ENCODE measurements at places on chromosomes 1 and 21.
A peak's percentile ranks its signal among the peaks of the same experiment; 100 is the strongest.

DNA sequence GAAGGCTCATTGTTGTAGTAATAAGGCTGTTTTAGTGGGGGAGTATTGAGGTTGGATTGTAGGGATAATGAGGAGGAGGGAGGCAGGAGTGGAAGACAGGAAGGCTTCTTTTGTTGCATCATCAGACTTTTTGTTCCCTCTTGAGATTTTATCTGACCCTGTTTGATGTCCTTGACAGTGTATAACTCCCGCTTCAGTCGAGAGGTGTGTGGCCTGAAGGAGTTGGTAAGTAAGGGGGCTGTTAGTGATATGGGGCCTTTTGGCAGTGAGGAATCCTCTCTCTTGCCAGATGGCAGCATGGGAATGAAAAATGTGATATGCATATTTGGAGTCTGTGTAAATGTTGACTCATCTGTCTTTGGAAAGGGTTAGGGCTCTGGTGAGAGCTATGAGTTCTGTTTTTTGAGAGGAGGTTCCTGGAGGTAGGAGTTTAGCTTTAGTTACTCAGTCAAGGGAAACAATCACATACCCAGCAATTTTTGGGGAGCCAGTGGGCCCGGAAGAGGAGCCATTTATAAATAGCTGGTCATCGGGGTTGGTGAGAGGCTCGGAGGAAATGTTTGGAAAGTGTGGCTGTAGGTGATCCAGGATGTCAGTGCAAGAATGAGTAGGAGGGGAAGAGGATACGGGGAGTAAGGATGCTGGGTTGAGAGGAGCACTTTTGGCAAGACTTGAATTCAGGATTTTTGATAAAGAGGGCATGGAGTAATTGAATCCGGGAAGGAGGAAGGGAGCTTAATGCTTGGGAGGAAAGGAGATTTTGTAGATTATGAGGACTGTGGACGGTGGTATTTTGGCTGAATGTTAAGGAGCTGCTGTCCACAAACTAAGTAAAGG lies 136.7 kb upstream of the ETV3 start:
- no peak for DNase-seq

GRCh38 chr1:91545506-91546300 lies 45.1 kb downstream of the CDC7 start:
- no peak for DNase-seq

GRCh38 chr1:55286856-55287602 lies 71.9 kb upstream of the USP24 start:
- no peak for DNase-seq

- no peak for DNase-seq
Observed at GRCh38 chr21:26833460-26833939, 11.7 kb downstream of the ADAMTS1 start.

DNA sequence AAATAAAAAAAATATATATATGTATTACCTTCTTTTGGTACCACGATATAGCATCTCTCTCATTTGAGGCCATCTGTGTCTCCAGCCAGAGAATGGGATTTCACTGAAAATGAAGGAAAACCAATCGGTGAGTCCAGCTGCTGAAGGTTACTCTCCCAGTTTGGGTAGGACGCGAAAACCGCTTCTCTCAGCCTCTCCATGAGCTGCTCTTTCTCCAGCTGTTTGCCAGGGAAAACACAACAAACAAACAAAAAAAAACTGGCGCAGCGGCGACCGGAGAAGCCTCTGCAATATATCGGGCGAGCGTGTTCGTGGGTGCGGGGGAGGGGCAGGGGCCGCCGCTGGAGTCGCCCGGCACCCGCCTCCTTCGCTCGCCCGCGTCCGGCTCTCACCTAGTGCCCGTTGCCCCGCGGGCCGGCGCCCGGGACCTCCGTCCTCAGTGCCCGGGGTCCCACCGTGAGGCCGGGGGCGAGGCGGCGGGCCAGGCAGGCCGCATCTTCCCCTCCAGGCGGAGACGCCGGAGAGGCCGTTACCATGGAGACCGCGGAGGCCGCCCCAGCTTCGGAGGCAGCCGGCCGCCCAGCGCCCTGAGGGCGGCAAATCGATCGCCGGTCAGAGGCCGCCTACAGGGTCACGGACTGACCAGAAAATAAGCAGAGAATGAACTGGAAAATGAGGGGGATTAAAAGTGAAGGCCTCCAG lies 504 bp downstream of the PHTF1 start:
- DNase-seq = peak; percentile 41

- no peak for DNase-seq
Observed at GRCh38 chr1:58331156-58331555, 215.4 kb downstream of the OMA1 start.

DNA sequence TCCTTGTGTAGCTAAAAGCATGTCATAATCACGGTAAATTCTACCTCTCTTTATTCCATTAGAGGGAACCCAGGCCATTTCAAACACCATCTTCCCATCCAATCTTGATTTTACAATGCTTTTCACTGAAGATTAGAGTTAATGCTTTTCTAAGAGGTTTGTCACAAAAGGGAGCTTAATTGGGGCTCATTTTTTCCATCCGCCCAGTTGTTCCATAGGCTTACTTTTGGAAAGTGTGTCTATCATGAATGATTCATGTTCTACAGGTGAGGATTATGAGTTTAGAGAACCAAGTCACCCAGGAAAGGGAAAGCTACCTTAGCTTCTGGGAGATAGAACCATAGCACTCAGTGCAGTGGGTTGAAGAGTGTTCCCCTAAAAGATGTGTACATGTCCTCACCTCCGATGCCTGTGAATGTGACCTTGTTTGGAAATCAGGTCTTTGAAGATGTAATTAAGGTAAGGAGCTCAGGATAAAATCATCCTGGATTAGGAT lies 286.9 kb upstream of the RUNX1 start:
- no peak for DNase-seq

DNA sequence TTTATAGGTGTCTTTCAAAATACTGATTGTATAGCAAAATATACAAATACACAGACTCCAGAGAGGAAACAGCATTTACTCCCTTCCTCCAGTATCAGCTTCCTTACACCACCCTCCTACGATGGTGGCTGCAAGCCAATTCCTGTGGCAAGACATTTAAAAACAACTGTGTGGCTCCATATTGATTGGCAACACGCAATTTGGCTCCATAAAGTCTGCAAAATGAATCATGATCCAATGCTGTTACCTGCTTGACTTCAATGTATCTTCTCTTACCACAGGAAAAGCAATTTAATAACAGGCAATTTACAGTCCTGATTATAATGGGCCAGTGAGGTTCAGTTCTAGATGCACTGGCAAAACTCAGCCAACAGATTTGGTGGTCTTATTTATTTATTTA lies 19.7 kb upstream of the ATP6V1G3 start:
- no peak for DNase-seq

DNA sequence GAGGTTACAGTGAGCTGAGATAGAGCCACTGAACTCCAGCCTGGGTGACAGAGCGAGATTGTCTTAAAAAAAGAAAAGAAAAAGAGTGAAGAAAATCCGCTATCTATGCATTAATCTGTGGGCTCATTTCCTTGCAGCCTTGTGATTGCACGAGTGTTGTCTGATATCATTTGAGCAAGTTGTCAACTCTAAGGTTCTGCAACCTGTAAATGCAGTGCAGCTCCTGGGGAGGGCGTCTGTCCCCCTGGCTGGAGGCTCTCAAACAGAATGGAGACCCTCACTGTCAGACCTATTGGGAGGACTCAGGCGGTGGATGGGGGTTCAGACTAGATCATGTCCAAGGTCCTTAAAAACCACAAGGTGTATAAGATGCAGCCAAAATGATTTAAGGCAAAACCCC lies 6.2 kb downstream of the CORT start:
- no peak for DNase-seq

- no peak for DNase-seq
Observed at GRCh38 chr1:16195518-16195905, 16.9 kb downstream of the ARHGEF19 start.

DNA sequence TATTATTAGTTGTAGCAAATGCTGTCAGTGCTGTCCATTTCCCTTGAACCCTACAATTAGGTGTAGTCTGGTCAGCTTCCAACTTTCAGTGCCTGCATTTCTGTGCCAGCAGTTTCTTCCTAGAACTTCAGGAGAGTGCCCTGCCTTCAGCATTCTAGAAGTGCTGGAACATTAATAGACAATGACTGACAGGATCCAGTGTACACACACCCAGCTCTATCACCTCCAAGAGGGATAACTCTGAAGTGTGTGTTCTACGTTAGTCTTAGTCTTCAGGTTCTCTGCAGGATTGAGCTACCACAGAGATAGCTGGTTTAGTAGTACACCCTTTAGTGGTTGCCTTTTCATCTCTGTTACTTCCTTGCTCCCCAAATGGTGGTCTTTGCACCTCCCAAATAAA lies 61.4 kb downstream of the PRRX1 start:
- DNase-seq = no peak

GRCh38 chr1:47491341-47491753 lies 53.5 kb downstream of the FOXD2 start:
- no peak for DNase-seq

DNA sequence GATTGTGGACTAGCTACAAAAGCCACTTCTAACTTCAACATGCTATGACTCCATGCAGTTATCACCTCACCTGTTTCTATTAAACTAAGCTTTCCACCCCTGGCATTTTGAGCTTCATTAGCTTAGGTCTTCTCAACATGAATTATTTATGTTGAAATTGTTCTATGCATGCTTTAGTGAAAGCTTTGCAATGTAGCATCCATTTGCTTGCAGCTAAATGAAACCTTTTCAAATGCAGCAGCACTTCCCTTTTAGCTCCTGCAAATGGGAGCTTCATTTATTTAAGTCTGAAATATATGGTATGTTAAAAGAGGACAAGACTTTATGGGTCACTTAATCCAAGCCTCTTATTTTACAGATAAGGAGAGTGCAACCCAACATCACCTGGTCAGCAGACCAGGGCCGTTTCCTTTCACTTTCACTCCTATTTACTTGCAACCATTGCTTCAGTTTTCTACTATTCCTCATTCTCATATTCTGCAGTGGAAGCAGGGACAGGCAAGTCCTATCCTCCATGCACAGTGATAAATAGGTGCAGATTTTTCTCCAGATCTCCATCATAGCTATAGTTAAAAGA lies 56.4 kb upstream of the SAMSN1 start:
- DNase-seq = no peak

- no peak for DNase-seq
Observed at GRCh38 chr1:37148663-37149062, 114.3 kb upstream of the GRIK3 start.

DNA sequence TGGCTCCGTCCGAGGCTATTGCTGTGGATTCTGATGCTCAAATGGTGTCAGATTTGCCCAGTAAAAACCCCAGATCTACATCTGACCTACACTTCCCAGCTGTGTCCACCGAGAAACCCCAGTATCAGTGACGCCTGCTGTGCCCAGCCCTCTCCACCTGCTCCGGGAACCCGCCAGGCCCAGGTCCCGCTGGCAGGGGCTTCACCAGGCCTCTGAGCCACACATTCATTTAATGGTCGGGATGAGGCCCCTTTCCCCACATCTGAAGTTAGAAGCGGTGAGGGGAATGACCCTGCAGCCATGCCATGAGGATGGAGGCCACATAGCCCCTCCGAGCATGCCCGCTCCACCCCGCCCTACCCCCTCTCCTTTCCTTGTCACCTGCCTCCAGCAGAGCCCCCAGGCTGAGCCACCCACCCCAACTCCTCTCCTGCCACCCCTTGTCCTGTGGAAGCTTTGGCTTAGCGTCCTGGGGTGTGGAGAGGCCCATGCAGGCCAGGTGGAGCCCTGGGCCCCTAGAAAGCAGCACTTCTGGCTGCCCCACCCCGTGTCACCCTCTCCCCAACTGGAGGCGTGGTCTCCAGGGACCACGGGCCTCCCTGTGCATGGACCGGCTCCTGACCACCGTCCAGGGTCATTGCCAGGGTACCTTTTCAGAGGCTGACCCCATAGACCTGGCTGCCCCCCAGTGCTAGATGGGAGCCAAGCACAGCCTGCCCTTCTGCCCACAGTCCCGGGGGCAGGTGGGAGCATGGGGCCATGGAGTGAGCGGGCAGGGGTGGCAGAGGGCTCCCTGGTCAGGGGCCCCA lies 8.0 kb downstream of the TNFRSF14 start:
- no peak for DNase-seq

DNA sequence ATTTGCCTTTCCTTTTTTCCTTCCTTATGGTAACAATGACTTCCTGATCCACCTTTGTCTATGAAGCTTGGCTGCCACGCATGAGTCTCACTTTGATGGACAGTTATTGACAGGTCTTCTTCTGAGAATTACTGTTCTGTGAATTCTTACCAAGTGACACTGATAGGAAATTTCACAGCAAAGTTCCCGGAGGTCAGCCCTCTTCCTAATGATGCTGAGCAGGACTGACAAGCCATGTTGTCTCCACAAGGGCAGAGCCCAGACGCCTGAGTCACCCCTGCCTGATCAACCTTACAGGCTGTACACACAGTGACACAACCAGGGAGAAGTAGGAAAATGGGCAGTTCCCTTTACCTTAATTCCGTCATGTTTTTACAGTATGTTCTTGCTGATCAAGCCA lies 44.2 kb downstream of the ZC3H11B start:
- no peak for DNase-seq

- DNase-seq = peak; percentile 50
Observed at GRCh38 chr1:200979574-200980451, 43.7 kb downstream of the KIF21B start.

DNA sequence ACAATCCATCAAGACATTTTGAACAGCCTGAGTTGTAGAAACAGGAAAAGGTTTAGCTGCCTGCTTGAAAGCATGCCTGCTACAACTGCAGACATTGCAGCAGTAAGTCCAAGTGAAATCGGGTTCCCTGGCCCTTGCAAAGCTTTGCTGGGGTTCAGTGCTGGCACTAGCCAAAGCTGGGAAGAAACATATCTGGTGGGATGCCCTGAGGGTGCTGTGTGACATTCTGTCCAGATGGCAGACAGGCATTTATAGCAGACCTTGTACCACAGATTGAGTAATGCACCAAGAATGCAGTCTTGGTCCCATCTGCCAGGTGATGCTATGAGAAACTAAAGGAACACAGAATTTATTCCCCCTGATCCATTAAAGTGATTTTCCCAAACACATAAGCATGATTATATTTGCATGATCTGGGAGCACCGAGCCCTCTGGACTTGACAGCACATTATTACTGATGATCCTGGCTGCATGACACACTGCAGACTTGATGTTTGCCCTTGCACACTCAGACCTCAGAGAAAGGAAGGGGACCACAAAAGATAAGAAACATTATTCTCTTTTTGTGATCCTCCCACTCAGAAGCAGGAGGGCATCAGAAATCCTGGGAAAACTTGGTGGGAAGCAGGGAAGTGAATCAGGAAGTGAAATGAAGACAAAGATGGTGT lies 223.7 kb upstream of the FAM78B start:
- DNase-seq = no peak

GRCh38 chr1:44808938-44809917 lies 905 bp downstream of the BTBD19 start:
- DNase-seq = peak; percentile 89

- DNase-seq = peak; percentile 30
Observed at GRCh38 chr1:185595835-185596667, 138.1 kb upstream of the HMCN1 start.

GRCh38 chr1:54283635-54284385 lies 83.8 kb downstream of the MRPL37 start:
- DNase-seq = no peak
